ENCODE measurements at places on chromosomes 6 and 20. TPM values are rescaled to one million over a fixed set of nuclear protein-coding genes. Genes with fewer than 3 reads are reported as not detected.

- DNase-seq = no peak
These were observed 35.1 kb downstream of the RGS17 start for GRCh38 chr6:153096031-153096430.

SAMD3 gene
- not detected for polyA plus RNA-seq

DNA sequence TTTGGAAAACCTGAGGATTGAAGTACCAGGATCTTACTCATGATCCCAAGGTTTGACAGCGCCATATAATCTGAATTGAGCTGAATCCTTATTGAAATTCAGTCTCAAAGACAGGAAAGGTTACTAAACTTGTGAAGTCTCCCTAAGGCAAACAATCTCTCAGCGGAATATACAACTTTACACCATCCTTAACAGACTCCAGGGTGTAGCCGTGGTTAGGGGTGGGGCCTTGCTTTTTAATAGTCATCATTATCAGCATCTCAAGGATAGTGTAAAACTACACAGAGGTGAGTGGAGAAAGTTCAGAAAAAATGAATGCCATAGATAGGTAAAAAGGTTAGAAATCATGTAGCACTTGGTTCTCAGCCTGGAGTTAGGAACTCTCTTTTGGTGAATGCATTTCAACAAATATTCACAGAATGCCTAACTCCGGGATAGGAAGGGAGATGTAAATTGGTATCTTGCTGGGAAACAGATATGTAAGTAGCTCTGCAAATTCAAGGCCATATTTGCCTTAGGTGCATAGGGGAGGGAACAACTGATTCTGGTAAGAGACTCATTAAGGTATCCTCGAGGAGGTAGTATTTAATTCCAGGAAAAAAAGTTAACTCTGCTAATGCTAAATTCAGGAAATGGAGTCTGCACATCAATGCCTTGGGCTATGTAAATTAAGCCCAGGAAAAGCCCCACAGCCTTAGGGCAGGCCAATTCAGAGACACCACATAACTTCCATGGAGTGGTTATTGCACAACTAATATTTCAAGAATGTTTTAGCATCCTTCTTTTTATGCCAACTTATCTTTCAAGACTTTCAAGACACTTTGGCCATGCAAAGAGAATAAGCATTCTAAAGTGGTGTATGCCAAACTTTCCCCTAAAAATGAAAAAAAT is 61.6 kb downstream of the SNAP25 start:
- no peak for DNase-seq

DNA sequence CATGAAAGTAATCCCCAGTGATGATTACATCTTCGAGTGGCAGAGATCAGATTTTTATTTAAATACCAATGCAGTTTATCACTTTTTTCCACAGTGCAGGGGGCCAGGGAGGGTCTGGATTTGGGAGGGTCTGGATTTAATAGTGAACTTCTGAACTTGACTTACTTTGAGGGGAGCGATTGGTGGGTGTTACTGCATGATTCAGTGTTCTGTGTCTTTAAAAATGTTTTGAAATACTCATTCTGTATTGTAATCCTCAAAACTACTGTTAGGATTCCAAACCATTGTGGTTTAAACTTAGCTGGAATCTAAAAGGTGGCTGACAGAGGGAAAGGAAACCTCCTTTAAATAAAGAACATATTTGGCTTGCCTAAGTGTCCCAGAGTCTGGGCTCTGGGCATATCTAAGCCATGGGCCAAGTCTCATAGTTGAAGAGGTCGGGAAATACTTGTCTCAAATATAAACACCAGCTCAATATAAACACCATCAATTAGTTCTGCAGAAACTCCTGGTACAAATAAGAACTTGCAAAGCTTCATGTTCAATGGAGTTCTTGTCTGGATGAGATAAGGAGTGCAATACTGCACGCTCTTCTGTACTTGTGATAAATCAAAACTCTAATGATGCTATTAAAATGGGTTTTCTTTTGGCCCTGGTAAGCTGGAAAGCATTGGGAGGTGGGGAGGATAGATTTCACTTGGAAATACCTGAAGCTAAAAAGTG is 14.4 kb downstream of the JARID2 start:
- no peak for DNase-seq

DNA sequence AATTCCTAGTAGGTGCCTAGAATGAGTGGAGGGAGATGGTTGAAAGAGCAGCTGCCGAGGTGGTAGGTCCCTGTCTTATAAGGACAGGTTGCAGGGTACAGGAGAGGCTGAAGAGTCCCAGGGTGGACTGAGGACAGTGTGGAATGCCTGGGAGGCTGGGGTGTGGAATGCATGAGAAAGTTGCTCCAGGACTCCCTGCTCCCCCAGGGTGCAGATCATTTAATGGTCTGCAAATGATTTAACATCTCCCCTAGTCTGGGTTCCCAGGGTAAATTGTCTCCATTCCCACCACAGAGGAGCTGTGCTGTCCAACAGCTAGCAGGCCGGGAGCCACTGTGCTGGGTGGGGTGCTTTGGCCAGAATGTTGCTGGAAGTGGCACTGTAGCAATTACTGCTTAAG is 76.0 kb downstream of the CD83 start:
- DNase-seq = no peak

- DNase-seq = no peak
These were observed 310.1 kb downstream of the PRL start for GRCh38 chr6:21986703-21987102.

DNA sequence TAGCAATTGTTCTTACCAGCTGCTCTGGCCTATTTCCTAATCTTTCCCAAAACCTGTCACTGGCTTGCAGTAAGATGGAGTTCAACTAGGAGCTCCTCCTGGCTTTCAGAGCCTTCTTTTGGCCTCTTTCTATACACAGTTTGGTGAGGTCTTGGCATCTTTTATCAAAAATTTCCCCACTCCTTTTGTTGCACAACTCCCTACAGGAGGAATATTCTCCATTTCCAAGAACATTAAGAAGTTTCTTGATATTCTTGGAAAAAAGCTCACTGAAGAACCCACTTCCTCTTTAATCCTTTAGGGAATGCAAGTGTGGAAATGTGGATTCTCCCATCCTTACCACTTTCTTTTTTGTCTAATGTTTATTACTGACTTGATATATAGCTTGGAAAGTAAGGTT is 171.3 kb upstream of the KCNK16 start:
- no peak for DNase-seq

EDN1 gene
- polyA plus RNA-seq = 5.1 TPM

DNA sequence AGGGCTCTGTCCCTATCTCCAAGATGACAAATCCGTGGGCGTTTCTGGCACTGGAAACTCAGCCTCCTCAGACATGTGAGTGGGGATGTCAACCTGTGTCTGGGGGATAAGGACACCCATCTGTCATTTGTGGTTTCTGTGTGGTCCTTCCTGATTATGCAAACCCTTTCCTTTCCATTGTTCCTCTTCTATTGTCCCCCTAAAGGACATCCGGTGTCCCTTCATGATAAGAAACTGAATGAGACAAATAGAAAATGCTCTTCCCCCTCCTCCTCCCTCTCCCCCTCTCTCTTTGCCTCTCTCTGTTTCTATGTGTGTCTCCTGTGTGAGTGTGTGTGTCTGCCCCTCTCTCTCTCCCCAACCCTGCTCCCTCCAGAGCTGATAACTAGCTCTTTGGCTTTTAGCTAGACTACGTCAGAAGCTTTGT is 11.5 kb upstream of the GLP1R start:
- DNase-seq = peak; percentile 42

DNA sequence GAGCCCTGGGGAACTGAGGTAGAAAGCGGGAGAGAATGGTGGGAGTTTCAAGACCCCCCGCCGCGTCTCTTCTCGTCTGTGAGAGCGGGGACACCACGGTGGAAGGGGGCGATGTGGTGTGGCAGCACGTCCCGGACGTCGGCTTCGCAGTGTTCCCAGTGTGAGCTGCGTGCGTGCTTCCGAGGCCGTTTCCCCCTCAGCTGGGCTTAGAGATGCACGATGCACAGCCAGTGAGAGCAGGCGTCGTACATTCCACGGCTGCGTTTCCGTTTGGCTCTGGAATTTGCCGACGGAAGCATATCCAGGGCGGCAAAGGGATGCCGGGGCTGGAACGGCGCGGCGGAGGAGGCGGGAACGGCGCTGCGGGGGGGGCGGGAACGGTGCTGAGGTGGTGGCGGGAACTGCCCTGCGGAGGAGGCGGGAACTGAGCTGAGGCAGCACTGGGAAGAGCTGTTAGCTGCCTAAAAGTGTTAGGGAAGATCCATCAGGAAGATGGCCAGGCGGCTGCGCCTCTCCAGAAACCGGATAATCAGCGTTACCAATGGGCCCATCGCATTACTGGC is 37.7 kb downstream of the KIF25 start:
- DNase-seq = peak; percentile 71

All from brain (organoid and tissue), 16 donors.